ENCODE measurements at places on chromosomes 6 and 20.

GRCh38 chr6:108658174-108658573 lies 97.5 kb downstream of the FOXO3 start:
- ATAC-seq, result no peak

DNA sequence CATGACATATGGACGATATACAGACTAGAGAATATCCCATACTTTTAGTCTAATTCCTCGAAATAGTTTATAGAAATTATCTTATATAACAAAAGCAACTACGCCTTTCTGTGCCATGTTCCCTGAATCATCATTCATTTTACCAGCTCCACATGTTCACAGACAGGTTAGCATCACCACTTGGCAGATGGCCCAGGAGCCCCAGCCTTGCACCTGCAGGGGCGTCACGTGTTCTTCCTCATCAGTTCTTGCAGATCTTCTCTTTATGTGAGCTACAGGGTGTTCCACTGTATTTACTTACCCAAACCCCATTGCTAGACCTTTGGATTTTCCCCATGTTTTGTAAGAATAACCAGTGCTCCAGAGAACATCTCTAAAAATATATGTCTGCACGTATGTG lies 12.6 kb upstream of the BNIP5 start:
- ATAC-seq, result no peak

- ATAC-seq, result no peak
Measured at GRCh38 chr20:25116739-25117458, 35.0 kb upstream of the VSX1 start.

- no peak for ATAC-seq
Measured at GRCh38 chr6:125793280-125793679, 2.5 kb downstream of the NCOA7 start.

GRCh38 chr20:23856736-23857135 lies 22.8 kb downstream of the CST5 start:
- no peak for ATAC-seq

- no peak for ATAC-seq
Measured at GRCh38 chr6:105200133-105200730, 20.4 kb upstream of the POPDC3 start.

GRCh38 chr20:48603116-48603818 lies 224.5 kb downstream of the PREX1 start:
- no peak for ATAC-seq

GRCh38 chr6:170085475-170086401 lies 205.1 kb downstream of the DLL1 start:
- no peak for ATAC-seq
